ENCODE measurements at places on chromosomes 12 and 14. TPM values are rescaled to one million over a fixed set of nuclear protein-coding genes. Genes with fewer than 3 reads are reported as not detected.

- peak; percentile 38 for DNase-seq
Observed at GRCh38 chr14:105322791-105323556, 8.4 kb downstream of the PACS2 start.

DNA sequence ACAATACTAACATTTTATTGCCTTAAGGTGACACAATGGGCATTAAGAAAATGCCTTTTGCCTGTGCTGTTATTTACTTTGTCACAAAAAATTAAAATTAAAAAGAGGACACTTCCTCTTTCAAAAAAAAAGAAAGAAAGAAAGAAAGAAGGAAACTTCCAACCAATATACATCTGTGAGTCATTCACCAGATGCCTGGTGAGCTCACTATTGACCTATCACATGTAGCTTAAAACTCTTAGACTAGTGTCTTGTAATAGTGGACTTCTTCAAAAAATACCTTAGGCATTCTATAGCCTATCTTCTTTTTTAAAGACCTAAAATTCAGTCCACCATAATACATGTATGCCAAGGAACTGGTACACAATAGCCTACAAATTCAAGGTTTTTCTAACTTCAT, 4.9 kb upstream of the SOX5 start:
- no peak for DNase-seq

GRCh38 chr12:33529810-33530209, 90.2 kb upstream of the SYT10 start:
- no peak for DNase-seq

GRCh38 chr14:80356413-80356812, 145.1 kb upstream of the DIO2 start:
- peak; percentile 9 for DNase-seq

DNA sequence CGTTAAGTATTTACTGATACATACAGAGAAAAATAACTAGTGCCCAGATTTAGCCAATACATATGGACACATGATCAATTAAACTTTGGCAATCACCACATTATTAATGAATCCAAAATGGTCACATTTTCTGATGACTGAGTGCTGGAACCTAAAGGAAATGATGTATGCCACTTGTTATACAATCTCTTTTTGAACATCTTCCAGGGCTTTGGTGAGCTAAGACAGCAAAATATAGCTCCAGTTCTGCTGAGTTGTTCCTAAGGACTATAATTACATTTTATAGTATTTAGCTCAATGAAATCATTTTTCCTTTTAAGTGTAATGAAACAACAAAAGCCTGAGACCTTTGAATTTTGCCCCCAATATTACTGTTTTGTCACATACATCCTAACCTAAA, 329.1 kb upstream of the ATP2B1 start:
- no peak for DNase-seq

DNA sequence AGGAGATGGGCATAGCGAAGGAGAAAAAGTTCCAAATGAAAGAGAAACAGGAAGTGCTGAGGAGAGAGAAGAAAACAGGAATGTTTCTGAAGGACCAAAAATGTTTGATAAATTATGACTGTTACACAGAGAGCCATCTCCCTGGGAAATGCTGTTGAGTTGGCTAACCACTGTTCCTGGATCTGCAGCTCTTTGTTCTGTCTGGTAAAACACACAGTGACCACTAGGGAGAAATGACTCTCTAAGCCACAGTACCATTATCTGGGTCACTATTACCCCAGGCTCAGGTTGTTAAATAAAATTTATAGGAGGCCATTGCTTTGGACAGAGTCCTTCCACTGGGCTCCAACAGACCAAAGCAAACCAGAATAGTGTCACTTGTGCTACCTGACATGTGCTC, 219.3 kb downstream of the CRADD start:
- no peak for DNase-seq

CFAP251 gene
- 0.44 TPM for total RNA-seq

TBX3 gene
- not detected for total RNA-seq

DNA sequence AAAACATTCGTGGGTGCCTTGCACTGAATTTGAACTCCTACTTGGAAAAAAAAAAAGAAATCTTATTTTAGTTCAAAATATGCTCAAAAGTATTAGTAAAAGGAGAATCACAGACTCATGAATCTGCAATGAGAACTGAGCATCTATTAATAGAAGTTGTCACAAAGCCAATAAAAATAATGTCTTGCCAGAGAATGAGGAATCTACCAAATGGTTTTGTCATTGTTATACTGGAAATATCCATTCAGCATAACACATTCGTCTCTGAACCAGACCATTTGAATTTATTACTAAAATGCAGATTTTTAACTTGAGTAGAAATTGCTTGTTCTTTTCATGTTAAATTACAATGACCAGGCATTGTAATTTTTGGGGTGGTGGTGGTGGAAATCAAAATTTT, 11.6 kb upstream of the PTPRB start:
- peak; percentile 53 for DNase-seq

- DNase-seq: no peak
Observed at GRCh38 chr12:128459067-128459466, 192.1 kb downstream of the TMEM132C start.

GRCh38 chr12:7555752-7556151, 52.2 kb upstream of the CD163 start:
- DNase-seq: no peak

DNA sequence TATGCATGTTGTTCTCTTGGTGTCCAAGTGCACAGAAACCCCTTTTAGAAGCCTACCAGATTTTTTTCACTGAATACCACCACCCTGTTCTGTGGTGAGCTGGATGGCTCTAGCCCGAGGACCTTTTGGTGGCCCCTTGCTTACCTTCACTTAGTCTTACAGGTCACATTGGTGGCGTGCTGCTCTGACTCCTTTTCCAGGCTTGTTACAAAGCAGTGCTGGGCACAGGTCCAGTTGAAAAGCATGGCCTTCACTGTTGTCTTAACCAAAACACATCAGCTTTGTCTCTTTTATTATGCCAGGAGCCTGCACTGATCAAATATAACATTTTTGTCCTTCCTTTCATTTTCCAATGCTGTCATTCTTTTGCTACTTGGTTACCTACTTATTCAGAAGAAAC, 43.6 kb upstream of the ARHGAP5 start:
- DNase-seq: no peak

ITFG2 gene
- total RNA-seq: 27.3 TPM

DNA sequence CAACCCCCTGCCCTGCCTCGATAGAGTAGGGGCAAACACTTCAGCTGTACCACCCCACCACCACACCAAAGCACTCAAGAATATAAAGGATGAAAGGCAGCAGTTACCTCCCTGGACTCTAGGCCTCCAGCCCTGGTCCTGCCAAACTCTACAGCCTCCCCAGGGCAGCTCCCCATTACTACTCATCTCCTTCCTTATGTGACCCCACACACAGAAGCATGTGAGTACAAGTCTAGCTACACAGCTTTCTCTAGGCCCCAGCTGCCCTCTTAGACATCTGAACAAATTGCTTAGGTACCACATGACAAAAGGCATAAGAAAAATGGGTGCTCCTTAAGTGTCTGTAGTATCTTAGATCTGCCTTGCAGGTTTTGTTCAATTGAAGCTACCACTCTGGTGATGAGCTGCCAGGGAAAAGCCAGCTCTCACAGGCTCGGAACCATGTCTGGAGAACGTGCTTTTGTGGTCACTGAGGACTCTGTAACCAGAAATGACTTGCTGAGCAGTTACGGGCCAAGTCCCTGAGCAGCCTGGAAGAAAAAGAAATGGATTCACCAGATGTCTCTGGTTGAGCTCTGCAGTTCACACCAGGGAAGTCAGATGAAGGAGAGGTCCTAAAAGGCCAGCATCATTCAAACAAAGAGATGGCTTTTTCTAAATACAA, 32.8 kb downstream of the FMNL3 start:
- DNase-seq: peak; percentile 24

DNA sequence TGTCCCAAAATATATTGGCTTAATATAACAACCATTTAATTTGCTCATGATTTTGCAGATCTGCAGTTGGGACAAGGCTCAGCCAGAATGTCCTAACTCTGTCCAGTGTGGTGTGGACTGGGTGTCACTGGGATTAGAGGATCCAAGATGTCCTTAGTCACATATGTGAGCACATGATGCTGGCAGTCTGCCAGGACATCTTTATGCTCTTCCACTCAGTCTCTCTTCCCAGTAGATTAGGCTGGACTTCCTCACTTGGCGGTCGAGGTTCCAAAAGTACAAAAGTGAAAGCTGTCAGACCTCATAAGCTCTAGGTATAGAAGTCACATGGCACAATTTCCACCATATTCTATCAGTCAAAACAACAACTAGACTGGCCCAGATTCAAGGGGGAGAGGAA, 167.9 kb upstream of the NTF3 start:
- no peak for DNase-seq

ACOT2 gene
- total RNA-seq: 124 TPM

RFLNA gene
- 2.3 TPM for total RNA-seq

Measured in G401 (cell line).